ENCODE measurements at places on chromosomes 4 and X.

DNA sequence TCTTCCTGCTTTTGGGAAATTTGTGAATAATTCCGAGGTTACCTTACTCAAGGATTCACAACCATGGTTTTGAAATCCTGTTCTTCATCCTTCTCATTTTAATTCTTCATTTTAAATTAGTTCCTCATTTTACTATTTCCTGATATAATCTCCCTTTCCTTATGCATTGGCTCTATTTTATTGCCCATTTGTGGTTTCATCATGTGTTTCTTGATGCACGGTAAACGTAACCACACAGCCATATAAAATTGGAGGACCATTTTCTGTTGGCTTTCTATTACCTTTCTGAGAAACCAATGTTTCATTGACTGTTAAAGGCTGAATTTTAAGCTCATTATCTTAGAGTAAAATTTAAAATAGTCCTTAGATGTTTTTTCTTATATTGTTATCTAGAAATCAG lies 100.3 kb upstream of the NDST4 start:
- DNase-seq: no peak

GRCh38 chrX:52346174-52347165 lies 22.4 kb upstream of the XAGE2 start:
- no peak for DNase-seq

GRCh38 chrX:28124416-28124815 lies 143.2 kb upstream of the DCAF8L1 start:
- no peak for DNase-seq

DNA sequence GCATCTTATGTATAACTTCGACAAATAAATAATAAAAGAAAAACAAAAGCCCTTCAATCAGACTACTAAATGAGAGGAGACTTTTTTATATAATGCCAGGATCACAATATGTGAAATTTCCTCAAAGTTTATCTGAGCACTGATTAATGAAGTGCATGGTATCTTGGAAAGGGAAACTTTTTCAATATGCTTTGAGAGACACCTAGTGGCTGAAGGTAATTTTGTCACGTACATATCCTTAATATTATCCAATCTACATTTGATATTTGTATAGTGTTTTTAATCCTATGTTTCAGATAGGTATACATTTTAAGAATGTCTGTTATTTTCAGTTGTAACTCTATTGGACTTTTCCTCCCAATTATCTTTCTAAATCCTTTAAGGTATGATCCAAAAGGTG lies 146.8 kb downstream of the KLHL4 start:
- no peak for DNase-seq
